Nucleus accumbens (tissue), 56 donors: ENCODE measurements at places on chromosomes 2 and 18.

- DNase-seq = no peak
Observed at GRCh38 chr2:80141007-80141726, 163.4 kb downstream of the LRRTM1 start.

GRCh38 chr2:231386446-231386845 lies 9.1 kb upstream of the B3GNT7 start:
- DNase-seq = no peak

DNA sequence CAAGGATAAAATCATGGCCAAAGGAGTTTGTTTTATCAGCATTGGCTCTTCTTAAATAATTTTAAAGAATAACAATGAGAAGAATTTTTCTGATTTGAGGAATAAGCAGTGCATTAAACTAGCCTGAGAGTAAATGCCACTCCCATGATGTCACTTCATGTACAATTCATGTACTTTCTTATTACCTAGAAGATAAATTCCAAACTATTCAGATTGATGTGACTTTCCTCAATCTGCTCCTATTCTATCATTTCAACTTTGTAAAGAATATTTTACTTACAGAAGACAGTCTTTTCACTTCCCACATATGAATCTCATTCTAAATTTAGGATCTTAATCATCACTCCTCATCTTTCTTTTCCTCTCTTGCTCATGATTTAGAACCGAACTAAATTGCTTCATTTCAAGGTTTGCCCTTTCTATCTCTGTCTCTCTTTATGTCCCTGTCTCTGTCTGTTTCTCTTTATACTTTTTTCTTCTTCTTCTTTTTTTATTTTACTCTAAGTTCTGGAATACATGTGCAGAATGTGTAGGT lies 1142.0 kb upstream of the PIK3C3 start:
- no peak for DNase-seq

- DNase-seq = no peak
Observed at GRCh38 chr18:21071071-21071470, 40.5 kb downstream of the ROCK1 start.

DNA sequence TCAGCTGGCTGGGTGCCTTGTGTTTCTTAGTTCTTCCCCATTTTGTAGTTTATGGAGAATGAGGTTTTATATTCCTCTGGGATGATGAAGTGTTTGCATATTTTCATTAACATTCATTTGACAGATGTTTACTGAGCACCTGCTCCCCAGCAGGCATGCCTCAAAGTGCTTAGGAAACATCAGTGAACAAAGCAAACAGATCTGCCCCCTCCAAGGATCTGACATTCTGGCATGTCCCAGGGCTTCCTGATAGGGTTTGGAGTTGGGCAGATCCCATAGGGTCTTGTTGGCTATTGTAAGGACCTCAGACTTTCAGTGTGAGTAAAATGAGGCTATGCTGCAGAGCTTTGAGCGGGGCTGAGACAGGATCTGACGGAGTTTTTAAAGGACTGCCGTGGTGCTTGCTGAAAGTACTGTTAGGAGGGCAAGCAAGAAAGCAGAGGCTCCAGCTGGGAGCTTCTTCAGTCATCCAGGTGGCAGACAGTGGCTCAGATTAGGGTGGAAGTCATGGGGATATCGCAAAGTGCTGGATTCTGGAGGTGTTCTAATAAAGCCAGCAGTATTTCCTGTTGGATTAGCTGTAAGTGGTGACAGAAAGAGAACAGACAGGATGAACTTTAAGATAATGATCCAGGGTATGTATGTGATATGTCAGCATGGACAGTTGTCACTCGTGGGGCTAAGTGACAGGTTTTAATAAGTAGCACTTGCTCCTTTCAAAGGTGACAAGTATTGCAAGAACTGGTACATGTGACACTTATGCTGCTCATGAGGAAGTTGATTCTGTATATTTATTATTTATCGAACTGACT lies 11.3 kb upstream of the IAH1 start:
- DNase-seq = no peak

DNA sequence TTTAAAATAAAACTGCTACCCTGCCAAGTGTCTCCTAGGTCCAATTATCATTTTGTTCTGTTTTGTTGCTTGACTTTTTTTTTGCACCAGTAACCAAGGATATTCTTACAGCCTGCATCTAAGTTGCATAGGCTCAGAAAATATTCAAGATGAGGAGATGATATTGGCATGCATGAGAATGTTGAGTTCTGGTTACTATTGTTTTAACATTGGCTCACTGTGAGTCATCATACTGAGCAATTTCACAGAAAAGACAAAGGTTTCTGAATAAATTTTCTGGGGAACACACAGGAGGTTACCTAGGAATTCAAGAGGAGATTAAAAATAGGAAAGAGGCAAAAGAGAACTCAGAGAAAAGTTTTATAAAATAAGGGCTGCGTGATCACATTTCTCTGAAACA lies 84.8 kb upstream of the POU3F3 start:
- DNase-seq = no peak

DNA sequence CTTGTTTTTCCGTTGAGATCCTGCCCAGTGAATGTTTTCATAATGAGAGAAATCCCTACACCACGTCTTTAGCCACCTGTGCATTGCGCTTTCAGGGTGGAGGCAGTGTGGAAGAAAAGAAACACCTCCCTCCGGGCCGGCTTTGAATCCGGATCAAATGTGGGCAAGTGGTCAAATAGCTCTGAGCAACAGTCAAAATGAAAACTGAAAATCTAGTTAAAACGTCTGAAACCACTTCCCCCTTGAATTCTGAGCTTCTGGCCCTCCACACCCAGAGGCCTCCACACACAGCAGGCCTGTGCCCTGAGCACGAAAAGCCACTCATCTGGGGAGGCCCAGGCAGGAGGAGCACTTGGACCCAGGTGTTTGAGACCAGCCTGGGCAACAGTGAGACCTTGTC lies 263.6 kb upstream of the SALL3 start:
- DNase-seq = no peak

- no peak for DNase-seq
Observed at GRCh38 chr2:85852937-85853498, 35.8 kb downstream of the ST3GAL5 start.

- no peak for DNase-seq
Observed at GRCh38 chr2:235610696-235611257, 116.9 kb downstream of the AGAP1 start.

GRCh38 chr2:224658780-224659405 lies 57.3 kb downstream of the CCDC195 start:
- DNase-seq = no peak

- no peak for DNase-seq
Observed at GRCh38 chr2:36889795-36890194, 76.5 kb downstream of the STRN start.

DNA sequence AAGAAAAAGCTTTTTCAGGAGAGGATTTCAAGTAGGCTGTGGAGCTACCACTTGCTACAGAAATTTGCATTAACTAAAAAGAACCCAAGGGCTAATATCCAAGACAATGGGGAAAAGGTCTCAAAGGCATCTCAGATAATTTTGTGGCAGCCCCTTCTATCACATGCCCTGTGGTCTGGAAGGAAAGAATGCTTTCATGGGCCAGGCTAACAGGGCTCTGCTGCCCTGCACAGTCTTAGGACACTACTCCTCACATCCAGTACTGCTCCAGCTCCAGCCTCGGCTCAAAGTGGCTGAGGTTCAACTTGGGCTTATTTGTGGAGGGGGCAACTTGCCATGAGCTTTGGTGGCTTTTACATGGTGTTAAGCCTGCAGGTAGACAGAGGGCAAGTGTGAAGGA lies 1150.3 kb downstream of the CNTNAP5 start:
- no peak for DNase-seq

DNA sequence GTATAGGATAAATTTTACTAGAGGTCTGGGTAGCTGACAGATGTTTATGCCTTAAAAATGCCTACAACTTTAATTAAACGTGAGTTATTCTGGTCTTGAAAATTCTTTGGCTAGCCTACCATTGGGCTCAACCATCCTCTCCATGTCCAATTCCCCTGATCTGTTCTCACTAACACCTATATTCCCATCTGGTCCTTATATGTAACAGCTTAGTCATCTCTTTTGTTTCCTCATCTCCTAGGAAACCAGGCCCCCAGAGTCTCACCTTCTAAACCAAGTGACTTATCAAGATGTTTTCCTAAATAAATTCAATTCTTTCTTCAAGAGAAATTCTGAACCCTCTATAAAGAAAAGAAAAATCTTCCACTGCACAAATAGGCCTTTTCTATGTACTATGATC lies 148.5 kb downstream of the TTC32 start:
- no peak for DNase-seq

- no peak for DNase-seq
Observed at GRCh38 chr2:71235930-71236587, 9.2 kb upstream of the PAIP2B start.

DNA sequence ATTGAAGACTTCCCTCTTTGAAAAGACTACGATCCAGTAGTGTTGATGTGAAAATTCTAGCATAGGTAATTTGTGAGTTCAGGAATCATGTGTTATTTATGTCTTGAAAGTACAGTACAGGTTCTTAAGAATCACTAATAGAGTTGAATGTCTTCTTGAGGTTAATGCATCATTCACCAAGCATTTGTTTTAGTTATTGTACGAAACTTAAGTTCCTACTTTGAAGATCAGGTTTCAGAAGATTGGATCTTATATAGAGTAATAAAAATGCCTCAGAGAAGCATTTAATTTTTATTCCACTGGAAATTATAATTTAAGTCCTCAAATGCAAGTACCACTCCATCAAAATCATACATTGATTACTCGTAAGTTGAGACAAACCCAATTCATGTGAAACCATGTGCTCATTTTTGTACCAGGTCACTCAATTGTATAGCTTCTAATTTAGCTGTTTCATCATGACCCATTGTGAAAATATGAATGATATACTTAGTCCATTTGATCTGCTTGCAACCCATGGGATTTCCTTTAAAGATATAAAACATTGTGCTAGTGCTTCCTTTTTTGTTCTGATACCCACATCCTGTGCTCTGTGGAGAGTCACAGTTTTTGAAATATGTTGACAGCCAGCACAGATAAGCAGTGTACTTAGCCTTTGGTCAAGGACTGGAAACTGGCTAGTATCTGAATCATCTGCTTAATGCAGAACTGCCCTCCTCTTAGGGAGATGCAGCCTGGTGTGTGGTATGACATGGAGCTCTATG lies 22.5 kb upstream of the RAB27B start:
- DNase-seq = no peak

- DNase-seq = no peak
Observed at GRCh38 chr2:38886063-38886462, 3.6 kb upstream of the ARHGEF33 start.

- no peak for DNase-seq
Observed at GRCh38 chr2:76825140-76825970, 696.8 kb downstream of the LRRTM4 start.

- DNase-seq = no peak
Observed at GRCh38 chr18:2515908-2516625, 55.2 kb downstream of the METTL4 start.

GRCh38 chr18:61988100-61988499 lies 95.3 kb upstream of the RNF152 start:
- no peak for DNase-seq

DNA sequence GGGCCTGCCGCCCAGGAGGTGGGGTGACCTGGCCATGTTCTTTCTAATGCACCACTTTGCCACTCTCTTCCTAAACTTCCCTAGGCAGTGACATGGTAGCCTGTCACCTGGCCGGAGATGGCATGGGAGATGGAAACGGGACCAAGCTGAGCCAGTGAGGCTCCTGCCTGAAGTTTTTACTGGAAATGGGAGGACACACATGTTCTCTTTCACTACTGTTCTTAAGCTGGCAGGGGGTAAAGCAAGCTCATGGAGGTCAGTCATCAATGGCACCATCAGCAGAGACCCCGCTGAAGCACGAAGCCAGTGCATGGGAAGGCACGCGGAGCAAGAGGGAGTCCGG lies 50.7 kb downstream of the ATIC start:
- DNase-seq = no peak

DNA sequence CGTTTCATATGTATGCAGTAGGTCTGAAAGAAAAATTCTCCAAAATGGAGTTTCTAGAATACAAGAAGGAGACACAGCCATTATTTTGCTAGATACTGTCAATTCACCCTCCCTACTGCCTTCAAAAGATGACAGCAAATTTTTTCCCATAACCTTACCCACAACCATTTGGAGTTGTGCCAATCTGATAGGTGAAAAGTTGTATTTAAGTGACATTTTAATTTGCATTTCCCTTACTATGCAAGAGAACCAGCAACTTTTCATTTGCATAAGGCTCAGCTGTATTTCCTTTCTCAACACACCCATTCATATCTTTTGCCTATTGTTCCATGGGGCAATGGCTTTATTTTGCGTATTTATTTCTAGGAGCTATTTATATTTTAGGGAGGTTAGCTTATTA lies 31.4 kb upstream of the IL18RAP start:
- no peak for DNase-seq

- no peak for DNase-seq
Observed at GRCh38 chr18:23553887-23554286, 32.4 kb downstream of the NPC1 start.

DNA sequence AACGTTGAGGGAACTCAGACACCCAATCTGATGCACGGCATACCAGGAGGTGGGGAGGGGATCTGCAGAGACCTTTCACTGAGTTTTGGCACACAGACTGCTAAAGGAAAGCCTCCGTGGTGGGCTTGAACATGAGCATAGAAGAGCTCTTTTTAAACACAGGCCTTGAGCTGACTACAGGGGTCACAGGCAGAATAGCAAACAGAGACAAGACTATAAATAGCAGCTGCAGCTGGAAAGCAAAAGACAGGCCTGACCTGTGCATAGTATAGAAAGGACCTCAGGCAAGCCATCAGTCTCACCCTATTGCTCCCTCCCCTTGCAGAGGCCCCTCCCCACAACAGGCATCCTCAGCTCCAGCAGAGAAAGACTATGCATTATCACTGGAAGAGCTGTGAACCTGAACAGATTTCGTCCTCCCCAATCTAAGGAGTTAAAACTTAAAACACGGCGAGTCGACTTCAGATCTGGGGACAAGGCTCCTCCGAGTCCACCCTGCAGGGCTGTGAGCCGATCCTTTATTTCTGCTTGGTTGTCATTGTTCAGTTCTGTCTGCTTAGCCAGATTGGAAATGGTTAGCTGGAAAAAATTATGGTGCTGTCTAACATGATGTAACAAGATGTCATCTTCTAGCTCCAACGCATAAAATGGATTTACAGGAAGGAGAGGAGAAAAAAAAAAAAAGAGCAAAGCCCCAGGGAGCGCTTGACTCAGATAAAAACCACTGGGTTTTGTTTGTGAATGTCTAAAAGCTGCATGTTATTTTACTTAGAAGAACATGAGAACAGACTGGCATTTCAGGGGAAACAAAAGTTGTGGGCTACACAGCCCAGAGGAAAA lies 25.2 kb upstream of the LCLAT1 start:
- DNase-seq = no peak

DNA sequence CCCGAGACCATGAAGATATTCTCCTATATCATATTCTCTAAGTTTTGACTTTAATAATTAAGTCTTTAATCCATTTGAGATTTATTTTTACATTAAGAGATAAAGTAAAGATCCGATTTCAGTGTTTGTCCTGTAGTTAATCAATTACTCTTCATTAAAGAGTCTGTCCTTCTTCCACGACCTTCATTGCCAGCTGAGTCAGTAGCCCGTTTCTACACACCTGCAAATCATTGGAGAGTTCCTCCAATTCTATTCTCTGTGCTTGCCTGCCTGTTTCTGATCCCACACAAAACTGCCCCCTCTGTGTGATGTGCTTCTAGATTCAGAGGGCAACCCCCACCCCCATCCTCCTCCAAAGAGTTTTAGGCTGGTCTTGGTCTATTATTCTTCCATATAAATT lies 119.2 kb downstream of the KCNF1 start:
- DNase-seq = no peak
